ENCODE measurements at places on chromosomes 3 and 15.
A peak's percentile ranks its signal among the peaks of the same experiment; 100 is the strongest.

DNA sequence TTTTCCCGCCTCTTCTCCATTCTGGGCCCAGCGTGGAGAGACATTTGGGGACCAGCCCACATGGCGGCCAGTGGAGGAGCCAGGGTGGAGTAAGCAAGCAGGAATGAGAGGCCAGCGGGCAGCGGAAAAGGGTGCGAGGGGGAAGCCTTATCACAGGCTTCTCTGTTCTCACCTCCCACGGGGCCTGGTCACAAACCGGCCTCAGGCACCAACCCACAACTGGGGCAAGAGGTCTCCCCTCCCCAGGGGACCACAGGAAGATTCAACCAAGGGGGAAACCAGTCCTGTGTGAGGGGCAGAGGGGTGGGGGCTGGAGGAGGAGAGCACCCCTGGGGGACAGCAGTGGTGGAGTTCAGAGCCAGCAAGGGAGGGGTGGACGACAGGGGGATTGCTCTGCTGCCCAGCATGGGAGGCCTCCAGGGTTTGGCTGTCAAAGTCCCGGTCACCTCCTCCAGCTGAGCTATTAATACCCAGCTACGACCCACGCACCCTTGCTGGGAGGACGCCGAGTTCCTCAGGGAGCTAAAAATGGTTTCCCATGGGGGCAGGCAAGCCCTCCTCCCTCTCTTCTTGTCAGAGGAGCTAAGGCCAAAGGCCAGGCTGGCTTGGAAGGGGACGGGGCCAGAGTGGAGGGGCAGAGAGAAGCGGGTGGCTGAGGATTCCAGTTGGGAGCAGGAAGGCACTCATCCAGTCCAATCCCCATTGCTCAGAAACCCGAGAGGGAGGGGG is 23.8 kb upstream of the RPL29 start:
- peak; percentile 76 for DNase-seq

- no peak for DNase-seq
Measured at GRCh38 chr3:4019501-4019900, 220.3 kb downstream of the LRRN1 start.

- no peak for DNase-seq
Measured at GRCh38 chr3:56904552-56905215, 102.9 kb upstream of the ARHGEF3 start.

- DNase-seq: no peak
Measured at GRCh38 chr3:182276512-182276911, 516.8 kb upstream of the ATP11B start.

GRCh38 chr3:95333826-95334225 is 1271.0 kb downstream of the NSUN3 start:
- DNase-seq: peak; percentile 76

GRCh38 chr3:27554706-27555105 is 70.5 kb upstream of the SLC4A7 start:
- DNase-seq: peak; percentile 14

Measured in NB4 (cell line).